ENCODE measurements at places on chromosomes 4 and X.

DNA sequence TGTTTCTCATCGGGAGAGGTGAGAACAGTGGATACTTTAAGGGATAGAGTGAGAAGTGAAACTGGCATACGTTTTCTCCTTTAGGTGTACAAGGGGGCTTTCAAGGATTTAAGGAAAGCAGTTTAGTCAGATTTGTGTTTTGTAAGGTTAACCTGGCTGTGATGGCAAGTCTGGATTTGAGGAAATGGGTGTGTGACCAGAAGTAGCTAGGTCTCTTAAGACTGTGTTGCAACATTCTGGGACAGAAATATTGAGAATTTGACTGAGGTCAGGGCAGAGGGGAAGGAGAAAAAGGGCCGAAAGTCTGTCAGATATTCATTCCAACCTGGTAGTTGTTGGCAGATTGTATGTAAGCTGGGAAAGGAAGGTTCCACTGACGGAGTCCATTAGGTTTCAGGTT lies 10.4 kb upstream of the GABRE start:
- no peak for DNase-seq

DNA sequence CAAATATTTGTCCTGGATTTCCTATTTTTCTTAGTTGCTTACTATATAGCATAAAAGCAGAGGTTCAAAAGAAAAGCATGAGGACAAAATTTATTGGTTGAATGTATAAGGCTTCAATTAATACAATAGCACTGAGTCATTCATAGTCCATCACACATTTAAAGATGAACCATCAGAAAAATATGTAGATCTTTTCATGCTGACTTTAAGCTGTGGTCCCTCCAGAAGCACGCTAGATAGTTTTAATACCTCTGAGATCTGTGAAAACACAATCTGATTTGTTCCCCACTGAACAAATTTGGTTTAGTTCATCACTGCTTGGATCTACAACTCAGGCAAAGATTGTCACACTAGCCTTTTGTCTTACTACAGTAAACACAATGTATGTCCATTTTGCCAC lies 377.2 kb upstream of the ANXA10 start:
- no peak for DNase-seq

DNA sequence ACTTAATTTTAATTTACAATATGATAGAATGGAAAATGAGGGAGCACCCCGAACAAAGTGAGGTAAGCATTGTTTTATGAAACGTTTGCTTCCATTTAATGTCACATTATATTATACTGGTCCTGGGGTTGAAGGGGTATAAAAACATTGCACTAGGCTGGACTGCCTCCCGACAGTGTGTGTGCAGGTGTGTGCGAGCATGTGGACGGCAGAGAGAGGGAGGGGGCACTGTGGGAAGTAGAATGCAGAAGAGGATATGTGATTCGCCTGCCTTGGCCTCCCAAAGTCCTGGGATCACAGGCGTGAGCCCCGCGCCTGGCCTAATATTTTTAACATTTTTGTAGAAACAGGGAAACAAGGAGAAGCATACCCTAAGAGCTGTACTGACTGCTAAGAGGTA lies 36.0 kb downstream of the IRF2 start:
- DNase-seq, result no peak

GRCh38 chr4:185020293-185020808 lies 2.1 kb downstream of the HELT start:
- DNase-seq, result no peak

DNA sequence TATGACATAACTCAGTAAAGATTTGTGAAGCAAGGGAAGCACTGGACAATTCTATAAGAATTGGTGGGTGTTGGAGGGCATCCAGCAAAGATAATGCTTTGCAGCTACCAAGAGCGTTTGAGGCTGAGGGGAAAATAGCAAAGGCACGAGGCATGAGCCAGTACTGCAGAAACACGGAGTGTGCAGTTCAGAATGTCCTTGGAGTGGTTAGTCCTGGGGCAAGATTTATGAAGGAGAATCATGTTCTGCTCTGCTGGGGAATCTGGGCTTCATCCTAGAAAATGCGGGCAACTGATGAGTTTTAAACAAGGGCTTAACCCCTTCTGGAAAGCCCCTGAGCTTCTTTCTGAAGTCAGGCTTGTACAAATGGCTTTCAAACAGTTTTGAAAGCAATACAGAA lies 452.5 kb downstream of the IL15 start:
- DNase-seq, result no peak

DNA sequence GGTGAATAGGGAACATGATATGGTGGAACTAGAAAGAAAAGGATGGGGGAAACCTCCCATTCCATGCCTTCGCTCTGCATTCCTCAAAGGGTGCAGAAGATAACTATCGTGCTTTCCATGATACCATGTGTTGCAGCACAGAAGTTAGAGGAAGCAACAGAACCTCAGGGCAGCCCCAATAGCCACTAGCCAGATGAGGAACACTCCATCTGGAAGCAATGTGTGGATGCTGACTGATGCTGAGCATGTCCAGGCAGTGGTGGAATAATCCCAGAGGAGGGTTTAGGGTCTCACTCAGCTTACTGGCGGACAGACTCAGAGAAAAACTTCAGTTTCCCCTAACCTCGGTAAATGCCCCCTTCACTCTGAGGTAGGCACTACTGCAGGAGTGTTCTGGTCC lies 7.5 kb downstream of the SMIM10 start:
- DNase-seq, result no peak

- DNase-seq, result no peak
Observed at GRCh38 chr4:6694177-6694901, 661 bp downstream of the S100P start.

GRCh38 chr4:96642490-96642889 lies 802.6 kb downstream of the PDHA2 start:
- DNase-seq, result no peak

- DNase-seq, result no peak
Observed at GRCh38 chr4:139191373-139191772, 14.4 kb upstream of the ELF2 start.

DNA sequence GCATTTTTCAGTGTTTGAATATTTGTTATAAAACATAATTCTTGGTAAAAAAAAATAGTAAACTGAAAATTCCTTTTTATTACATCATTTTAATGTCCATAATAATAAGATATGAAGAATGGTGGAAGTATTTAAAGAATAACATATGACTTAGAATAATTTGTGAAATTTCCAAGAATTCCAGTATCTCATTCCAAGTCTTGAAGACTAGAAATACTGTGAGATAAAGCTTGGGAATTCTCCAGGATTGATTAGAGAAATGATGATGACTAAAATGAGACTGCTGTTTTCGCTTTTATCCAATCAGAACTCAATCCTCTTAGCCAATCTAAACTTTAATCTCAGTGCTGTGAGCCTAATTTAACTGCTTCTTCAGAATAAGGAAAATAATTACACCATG lies 184.2 kb upstream of the HCCS start:
- no peak for DNase-seq

GRCh38 chrX:18973527-18974192 lies 10.3 kb downstream of the PHKA2 start:
- DNase-seq, result no peak

- DNase-seq, result no peak
Observed at GRCh38 chr4:14726441-14726840, 275.8 kb upstream of the CPEB2 start.

DNA sequence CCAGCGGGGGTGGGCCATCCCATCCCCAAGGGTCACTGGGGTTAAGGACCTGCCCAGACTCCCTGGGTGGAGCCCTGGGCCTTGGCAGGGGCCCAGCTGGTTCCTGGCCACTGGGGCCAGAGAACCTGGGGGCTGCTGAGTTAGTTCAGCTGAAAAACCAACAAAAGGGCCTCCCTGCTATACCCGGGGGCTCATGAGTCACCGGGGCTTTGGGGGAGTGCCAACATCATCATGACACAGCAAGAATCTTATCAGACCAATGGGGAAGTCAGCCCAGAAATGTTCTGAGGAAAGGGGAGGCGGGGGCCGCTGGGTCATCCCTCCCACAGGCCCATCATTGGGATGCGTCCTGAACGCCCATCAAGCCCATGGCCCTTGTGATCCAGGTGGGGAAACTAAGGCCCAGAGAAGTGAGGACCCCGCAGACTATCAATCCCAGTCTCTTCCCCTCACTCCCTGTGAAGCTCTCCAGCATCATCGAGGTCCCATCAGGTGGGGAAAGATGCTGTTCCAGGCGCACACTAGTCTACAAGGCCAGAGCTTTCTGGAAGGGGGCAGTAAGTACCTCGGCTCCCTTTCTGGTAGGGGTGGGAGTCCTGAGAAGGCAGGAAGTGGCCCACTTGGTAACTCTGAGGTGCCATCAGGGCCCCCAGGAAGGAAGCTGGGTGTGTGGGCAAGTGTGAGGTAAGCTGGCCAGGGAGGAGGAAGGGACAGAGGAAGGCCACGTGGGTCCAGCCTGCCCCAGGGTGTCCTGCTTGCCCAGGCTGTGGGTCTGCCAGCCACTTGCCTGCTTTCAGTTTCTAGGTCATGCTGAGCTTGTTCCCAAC lies 4.5 kb downstream of the G6PD start:
- peak; percentile 90 for DNase-seq

- DNase-seq, result no peak
Observed at GRCh38 chr4:182778222-182778982, 138.8 kb downstream of the DCTD start.

GRCh38 chr4:154559494-154560418 lies 3.1 kb upstream of the FGB start:
- peak; percentile 37 for DNase-seq

DNA sequence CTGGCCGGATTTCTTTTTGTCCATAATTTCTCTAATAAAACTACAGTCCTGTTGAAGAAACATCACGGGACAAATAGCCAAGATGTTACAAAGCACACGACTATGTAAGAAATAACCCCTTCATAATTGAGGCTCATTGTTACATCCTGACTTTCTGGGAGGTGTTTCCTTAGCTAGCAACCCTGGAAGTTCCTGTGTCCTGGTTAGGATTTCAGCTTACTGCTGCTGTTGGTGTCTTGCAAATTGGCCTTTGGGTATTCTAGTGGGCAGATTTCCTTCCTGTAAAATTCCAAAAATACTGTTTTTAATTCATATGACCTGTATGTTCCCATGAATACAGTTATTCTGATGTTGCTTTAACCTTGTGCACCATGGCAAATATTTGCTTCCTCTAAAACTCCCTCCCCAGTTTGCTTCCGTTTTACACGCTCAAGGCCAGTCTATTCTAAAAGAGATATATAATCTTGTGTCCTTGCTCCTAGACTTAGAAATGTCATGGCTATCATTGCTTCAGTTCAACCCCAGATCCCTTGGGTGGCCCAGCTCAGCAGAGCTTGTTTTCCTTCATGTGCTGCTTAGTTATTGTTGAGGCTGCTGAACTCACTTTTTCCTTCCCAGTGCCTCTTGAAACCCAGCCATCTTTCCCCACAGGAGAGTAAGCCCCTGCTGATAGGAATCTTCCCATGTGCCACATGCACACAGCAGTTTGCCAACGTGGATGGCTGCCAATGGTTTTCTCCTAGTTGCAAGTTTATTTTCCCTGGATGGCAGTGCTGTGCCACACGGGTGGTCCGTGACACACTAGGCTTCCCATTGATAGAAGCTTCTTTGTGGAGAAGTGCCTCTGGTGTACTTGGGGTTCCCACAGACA lies 75.8 kb downstream of the TSPAN7 start:
- DNase-seq, result no peak

DNA sequence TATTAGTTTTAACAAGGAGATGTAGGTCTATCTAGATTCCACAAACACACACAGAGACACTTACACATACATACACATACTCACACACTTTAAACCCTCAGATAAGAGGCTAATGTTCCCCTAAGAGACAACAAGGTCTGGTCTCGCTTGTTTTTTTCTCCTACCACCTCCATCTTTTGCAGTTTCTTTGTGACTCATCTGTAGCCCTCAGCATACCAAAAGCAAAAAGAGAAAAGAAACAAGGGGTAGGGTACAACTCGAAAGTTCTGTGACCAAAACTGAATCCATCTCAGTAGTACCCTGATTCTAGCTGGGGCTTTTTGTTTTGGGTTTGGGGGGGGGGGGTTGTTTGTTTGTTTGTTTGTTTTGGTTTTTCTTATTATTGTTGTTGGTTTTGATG lies 12.2 kb upstream of the EXOSC9 start:
- DNase-seq, result no peak

GRCh38 chrX:30296408-30297254 lies 12.6 kb downstream of the NR0B1 start:
- no peak for DNase-seq

GRCh38 chr4:3656416-3657356 lies 109.5 kb upstream of the ADRA2C start:
- no peak for DNase-seq

GRCh38 chrX:153304988-153305736 lies 16.4 kb downstream of the PNMA6F start:
- no peak for DNase-seq

DNA sequence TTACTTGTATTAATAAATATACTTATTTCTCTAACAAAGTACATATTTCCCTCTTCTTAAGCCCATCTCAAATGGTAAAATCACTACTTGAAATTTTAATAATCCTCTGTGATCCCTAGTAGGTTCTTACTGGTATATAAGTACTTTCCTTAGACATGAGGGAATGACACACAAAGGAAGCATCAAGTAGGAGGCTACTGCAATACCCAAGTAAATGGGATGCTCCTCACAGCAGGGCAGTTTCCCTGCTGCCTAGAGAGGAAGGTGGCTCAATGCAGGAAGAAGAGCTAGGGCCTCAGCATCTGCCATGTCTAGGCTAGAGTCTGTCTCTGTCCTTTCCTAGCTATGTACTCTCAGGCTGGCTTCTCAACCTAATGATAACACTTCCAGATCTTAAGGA lies 122.1 kb upstream of the DIPK2B start:
- DNase-seq, result no peak

- no peak for DNase-seq
Observed at GRCh38 chrX:111869639-111870034, 6.3 kb upstream of the TRPC5OS start.

- no peak for DNase-seq
Observed at GRCh38 chr4:15150631-15151030, 148.3 kb downstream of the CPEB2 start.

DNA sequence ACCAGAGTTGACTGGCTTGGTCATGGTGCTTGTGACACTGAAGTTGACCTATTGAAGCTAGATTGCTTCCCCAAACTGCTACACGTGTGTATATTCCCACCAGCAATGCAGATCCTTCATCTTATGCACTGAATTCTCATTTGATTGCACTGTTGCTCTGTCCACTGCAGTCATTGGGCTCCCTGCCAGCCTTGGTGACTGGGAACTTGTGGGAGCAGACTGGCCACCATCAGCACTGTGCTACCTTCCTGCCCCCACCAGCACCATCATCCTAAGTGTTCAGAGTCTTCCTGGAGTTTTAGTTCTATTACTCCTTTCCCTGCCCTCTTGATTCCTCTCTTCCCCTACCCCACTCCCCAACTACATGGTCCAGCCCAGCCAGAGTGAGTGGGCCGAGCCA lies 117.7 kb upstream of the PRPS2 start:
- DNase-seq, result no peak

DNA sequence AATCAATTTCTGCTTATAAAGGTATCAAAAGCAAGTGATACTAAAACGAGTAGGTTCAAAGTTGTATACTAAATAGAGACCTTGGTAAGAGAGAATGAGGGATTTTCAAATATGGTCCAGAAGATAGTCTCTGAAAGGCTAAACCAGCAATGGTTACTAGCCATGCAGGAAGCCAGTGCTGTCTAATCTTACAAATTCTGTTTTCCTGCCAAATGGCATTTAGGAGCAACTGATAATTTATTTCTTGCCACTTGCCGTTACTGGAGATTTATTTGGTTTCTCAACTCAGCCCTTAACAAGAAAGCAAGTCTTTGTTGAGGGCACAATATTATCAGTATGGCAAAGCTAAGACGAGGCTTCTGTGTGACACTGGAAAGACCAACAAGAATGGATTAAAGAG lies 47.2 kb downstream of the MAP7D3 start:
- DNase-seq, result no peak

Data from hematopoietic multipotent progenitor cell treated with erythropoietin and hydrocortisone succinate and interleukin-3 and kit ligand, for 15 days (in vitro differentiated cells).